Stimulated activated CD8-positive, alpha-beta memory T cell treated with anti-CD3 and anti-CD28 coated beads, Interleukin-7, amount 100 ng/mL, for 1 hour (primary cell): ENCODE measurements at places on chromosomes 13 and 19.

DNA sequence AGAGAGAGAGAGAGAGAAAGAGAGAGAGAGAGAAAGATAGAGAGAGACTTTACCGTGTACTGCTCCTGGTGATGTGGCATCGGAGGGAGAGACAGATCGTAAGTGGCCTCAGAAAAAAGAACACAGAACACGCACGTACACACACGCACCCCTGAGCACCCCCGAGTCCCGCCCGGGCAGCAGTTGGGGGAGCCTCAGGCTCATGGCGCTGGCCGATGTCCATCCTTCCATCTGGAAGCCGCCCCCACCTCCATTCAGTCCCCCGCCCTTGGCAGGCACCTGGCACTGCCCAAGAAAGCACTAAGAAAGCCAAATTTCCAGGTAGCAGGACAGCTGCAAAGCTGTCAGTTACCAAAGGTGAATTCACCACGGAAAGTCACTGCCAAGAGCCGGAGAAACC, 116.9 kb downstream of the IER2 start:
- DNase-seq, result no peak

DNA sequence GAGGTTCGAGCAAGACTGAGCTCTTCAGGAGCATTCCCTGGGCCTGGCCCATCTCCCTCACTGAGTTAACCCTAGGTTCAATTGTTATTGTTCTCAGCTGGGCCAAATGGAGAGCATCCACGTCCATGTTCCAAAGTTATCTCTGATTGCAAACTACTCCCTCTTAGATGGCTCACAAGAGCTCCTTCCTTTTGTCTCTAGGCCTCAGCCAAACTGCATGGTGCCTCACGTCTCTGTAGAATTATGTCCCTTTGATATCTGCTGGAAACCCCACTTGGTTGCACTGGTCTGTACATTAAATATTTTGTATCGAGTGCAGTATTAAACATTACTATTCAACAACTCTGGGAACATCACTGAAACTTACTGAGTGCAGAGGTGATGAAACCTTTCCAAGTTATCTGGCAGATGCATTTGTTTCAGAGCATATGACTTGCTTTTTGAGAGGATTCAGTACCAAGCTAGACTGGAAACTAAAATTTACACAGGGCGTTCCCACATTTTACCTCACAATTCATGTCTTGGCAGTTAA, 38.1 kb downstream of the DOCK9 start:
- DNase-seq, result no peak

DNA sequence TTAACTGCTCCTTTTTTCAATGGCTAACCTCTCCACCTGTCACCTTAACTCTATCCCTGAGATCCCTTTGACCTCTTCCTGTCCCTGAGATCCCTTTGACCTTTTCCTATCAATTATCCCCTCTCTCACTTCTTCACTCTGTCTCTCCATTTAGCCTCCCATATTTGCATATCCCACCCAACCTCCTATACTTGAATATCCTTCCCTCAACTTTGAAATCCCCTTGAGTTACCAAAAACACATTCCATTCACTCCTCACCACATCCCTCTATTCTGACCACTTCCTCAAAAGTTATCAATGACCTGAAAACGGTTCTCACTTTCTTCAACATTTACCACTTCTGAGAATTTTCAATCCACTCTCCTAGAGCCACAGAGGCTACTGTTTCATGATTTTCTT, 3.0 kb downstream of the MYCBP2 start:
- DNase-seq, result no peak

DNA sequence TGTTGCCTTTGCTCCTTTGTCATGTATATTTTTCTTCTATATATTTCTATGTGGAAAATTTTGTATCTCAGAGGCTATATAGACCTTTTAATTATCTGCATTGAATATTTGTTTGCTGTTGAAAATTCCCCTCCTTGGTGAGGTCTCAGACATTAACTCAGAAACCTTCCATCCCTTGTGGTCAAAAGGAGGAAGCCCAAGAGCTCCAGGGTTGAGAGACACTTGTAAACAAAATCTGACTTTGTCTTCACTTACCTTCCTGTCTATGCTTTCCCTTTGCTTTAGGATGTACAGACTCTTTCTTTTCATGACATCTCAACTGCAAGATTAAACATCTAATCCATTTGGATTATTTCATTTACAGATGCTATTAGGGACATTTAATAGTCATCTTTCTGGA, 157.5 kb downstream of the PCDH20 start:
- no peak for DNase-seq

DNA sequence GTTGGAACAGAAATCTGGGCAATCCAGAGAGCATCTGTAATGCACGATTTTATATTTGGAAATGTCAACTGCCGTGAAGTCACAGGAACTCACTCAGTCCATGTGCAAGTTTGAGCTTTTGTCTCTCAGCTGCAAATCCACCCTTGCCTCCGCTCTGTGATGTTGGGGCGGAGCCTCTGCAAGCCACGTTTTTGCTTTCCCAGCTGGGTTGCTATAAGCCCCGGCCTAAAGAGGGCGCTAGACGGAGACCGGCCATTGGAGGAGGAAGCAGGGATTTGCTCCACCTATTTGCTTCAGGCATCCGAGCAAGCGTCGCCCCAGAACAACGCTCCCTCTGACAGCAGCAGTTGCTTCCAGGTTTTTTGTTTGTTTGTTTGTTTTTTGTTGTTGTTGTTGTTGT, 56.2 kb downstream of the TRPM4 start:
- no peak for DNase-seq

GRCh38 chr13:88919970-88920628, 1248.9 kb downstream of the SLITRK5 start:
- DNase-seq, result no peak

- DNase-seq, result no peak
Observed at GRCh38 chr19:7811989-7812388, 18.0 kb upstream of the EVI5L start.

DNA sequence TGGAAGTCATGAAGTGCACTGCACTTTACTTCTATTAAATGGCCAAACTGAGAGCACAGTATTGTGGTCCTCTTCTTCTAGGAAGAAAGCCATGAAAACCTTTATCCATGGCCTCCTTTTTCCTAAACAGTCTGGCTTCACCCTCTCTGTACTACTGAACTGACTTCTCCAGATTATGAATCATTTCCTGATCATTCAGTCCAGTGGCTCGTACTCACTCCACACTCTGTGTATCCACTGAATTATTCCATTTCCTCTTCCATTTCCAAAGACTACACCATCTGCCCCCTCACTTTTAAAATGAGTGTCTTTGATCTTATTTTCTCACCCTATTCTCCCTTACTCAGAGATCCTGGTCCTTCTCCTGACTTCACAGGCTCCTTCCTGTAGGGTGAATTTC, 29.7 kb upstream of the FREM2 start:
- DNase-seq, result no peak

DNA sequence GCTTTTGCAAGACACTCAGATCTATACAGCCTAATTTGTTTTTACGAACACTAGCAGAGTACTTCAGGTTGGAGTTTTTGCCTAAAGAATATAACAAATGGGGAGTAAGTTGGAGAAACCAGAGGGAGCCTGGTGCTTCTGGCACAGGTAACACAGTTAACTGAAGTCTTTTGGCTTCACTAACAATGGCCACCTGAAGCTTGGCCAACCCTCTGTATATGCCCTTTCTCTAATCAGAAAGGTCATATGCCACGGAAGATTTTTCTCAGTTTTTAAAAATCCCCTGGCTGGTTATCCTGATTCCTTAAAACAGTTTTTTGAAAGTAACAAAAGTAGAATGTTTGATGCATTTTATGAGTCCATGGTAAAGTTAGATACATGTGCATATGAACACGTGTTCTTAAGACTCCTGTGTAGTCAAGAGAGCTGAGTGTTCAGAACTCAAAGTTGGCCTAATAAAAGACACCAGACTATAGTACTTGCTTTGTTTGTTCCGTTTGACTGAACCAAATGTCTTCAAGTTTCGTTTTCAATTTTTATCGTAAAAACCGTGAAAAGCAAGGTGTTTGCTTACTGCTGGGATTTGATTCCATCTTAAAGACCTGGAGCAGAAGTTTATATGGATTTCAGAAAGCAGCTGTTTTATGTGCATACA, 137.5 kb downstream of the KCNRG start:
- no peak for DNase-seq

- no peak for DNase-seq
Observed at GRCh38 chr19:43675269-43675879, 5.4 kb upstream of the PLAUR start.

- no peak for DNase-seq
Observed at GRCh38 chr13:31824705-31825517, 85.6 kb downstream of the RXFP2 start.

GRCh38 chr13:110555601-110556223, 5.8 kb downstream of the RAB20 start:
- no peak for DNase-seq

- DNase-seq, result no peak
Observed at GRCh38 chr13:49248622-49249002, 887 bp downstream of the CDADC1 start.

DNA sequence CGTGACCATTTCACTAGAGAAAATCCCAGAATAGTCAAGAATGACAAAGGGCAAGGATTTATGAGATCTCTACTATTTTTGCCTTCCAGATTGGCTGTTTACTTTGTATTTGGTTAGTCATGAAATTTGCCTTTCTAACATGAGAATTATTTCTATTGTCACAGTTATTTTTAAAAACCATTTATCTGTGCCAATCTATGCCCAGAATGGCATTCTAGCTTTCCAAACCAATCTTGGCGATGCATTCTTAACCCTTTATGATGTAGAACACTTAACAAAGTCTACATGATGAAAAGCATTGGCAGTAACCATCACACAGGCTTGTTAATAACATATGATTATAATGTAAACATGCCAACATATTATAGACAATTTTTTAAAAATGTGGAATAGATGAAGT, 65.2 kb downstream of the SCEL start:
- DNase-seq, result no peak

- DNase-seq, result no peak
Observed at GRCh38 chr19:29714371-29714952, 599 bp downstream of the C19orf12 start.

- no peak for DNase-seq
Observed at GRCh38 chr13:36143738-36144137, 12.6 kb upstream of the DCLK1 start.

GRCh38 chr13:112573710-112574109, 14.2 kb downstream of the TUBGCP3 start:
- DNase-seq, result no peak

GRCh38 chr19:41249707-41250423, 14.3 kb upstream of the HNRNPUL1 start:
- no peak for DNase-seq

- no peak for DNase-seq
Observed at GRCh38 chr19:8573316-8573715, 3.9 kb downstream of the MYO1F start.

DNA sequence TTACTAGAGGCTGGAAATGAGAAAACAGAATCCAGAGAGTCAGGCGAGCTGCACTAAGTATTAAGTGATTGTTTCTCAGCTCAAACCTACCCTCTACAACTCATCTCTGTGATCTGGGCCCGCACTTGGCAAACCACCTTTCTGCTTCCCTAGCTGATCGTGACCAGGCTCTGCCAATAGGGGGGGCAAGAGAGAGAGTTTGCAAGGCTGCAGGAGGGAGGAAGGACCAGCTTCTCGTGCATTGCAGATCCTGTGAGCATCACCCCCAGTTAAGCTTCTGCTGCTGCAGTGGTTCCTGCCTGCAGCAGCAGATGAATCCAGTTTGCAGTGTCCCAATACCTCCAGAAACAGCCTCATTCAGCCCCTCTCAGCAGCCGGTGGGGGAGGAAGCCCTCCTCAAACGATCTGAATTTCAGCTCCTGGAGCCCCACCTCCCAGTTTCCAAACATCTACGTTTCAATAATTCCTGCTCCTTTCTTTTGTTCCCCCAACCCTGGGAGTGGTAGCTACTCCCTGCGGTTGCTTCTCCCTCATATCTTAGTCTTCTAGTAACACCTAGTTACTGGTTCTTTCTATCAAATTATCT, 20.0 kb downstream of the XRCC1 start:
- DNase-seq, result peak; percentile 59

DNA sequence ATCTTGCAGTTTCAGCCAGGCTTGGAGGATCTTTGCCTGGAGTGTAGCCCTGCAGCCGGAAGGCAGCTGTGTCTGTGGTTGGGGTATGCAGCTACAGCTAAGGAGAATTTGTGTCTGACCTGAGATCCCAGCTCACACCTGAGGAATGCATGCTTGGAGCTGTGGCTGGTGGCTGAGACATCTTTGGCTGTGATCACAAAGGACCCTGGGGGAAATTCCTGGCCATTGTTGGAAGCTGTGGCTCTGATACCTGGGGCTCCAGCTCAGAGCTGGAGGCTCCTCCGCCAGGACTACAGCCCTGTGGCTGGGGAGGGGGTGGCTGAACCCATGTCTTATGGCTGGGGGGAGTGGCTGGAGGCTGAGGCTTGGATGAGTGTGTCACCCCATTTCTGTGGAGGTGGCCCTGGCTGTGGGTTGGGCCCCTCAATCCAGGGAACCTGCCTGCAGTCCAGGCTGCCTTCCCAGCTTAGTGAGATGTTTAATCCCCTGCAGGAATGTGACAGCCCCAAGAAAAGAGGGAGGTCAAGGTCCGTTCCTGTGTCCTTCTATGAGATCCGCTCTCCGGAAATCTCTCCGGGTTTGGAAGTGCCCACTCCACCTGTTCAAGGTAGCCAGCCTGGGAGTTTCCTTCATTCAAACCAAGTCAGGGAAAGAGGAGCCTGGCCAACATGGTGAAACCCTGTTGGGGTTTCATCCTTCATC, 27.6 kb downstream of the ARHGEF18 start:
- no peak for DNase-seq

- no peak for DNase-seq
Observed at GRCh38 chr19:10661946-10662345, 7.8 kb downstream of the ILF3 start.

DNA sequence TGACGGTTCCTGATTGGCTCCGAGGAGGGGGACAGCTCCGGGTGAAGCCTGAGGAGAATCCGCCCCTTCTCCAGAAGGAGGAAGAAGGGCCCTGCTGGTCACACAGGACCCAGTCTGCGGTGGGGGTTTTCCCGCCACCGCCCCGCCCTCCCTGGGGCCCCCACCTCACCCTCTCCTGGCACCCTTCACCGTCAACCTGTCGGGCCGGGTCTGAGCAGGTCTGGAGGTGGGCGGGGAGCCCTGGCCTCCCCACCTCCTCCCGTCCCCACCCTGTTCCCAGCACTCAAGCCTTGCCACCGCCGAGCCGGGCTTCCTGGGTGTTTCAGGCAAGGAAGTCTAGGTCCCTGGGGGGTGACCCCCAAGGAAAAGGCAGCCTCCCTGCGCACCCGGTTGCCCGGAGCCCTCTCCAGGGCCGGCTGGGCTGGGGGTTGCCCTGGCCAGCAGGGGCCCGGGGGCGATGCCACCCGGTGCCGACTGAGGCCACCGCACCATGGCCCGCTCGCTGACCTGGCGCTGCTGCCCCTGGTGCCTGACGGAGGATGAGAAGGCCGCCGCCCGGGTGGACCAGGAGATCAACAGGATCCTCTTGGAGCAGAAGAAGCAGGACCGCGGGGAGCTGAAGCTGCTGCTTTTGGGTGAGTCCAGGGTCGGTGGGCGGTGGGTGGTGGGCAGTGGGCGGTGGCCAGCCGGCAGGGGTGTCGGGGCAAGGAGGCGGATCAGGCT, at the start of gene GNA15:
Gene GNA15, plus strand, starts transcription at position 73 of the 723 bp plus-strand sequence. Its CDS starts 418 bp downstream, at position 491.
- no peak for DNase-seq

GRCh38 chr19:47377801-47378200, 28.7 kb downstream of the DHX34 start:
- DNase-seq, result no peak

- no peak for DNase-seq
Observed at GRCh38 chr19:38013913-38014580, 107.0 kb downstream of the SIPA1L3 start.

- no peak for DNase-seq
Observed at GRCh38 chr13:98820300-98820699, 67.8 kb upstream of the SLC15A1 start.

GRCh38 chr13:46598820-46599180, 45.8 kb downstream of the LRCH1 start:
- no peak for DNase-seq

GRCh38 chr19:49475995-49476880, 2.2 kb downstream of the FLT3LG start:
- no peak for DNase-seq
